Left kidney (tissue), 8 donors: ENCODE measurements at places on chromosomes 6 and 20. TPM values are rescaled to one million over a fixed set of nuclear protein-coding genes. Genes with fewer than 3 reads are reported as not detected.

DNA sequence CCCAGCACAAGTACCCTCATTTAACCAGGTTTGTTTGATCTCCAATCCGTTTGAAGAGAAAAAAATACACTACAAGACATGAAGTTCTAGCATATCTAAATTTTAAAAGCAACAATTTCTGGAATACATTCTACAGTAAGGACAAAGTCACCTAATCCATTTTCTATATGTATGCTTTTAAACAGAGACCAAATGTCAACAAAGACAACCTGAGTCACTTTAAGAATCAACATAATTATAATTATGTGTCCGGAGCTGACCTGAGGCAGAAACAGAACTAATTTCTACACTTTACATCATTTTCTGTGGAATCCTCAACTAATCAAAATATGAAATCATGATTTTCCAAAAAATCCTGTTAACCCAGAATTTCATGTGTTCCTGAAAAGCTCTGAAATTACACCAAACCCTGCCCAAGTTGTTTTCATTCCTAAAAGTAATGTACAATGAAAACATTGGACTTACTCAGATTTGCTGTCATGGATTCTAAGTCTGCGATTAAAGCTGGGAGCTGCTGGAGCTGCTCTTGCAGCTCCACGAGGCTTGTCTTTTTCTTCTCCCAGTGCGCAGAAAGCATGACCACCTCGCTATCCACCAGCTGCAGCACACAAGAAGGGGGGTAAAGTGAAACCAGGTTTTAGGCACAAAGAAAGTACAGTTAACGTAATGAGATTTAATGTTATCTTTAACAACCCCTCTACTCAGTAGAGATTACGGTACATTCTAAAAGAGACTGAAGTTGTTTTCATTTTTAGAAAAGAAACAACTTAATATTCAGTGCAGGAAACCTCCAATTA is 35.8 kb downstream of the DTNBP1 start:
- DNase-seq: no peak

- no peak for DNase-seq
Observed at GRCh38 chr20:35517125-35517524, 12.3 kb downstream of the C20orf173 start.

DNA sequence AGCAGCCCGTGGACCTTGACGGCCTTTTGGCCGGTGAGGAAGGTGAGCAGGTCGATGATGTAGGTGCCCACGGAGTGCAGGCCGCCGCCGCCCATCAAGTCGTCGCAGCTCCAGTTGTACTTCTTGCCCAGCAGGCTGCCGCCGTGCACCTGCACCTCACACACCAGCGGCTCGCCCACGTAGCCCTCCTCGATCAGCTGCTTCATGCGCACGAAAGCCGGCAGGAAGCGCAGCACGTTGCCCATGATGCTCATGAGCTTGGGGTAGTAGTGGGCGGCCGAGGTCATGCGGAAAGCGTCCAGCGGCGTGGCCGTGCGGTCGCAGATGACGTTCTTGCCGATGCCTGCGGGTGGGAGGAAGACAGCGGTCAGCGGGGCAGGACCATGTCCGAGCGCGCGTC is 37.0 kb upstream of the TBC1D7 start:
- DNase-seq: no peak

GRCh38 chr6:91694016-91694654 is 1107.3 kb upstream of the MAP3K7 start:
- DNase-seq: no peak

DNA sequence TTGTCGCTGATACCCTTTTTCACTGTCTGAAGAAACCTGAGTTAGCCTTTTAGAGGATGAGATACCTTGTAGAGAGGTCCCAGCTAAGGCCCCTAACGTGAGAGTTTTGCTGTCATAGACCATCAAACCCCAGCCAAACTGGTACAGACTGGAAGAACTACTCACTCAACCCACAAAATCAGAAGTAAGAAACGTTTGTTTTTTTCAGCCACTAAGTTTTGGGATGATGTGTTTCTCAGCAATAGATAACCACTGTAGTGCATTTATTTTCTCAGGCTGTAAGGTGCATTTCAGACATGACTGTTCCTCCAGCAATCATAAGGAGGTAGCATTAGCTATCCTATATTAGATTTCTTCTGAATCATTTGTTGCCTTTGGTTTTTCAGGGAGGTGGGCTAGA is 407.3 kb upstream of the FLRT3 start:
- DNase-seq: no peak

DNA sequence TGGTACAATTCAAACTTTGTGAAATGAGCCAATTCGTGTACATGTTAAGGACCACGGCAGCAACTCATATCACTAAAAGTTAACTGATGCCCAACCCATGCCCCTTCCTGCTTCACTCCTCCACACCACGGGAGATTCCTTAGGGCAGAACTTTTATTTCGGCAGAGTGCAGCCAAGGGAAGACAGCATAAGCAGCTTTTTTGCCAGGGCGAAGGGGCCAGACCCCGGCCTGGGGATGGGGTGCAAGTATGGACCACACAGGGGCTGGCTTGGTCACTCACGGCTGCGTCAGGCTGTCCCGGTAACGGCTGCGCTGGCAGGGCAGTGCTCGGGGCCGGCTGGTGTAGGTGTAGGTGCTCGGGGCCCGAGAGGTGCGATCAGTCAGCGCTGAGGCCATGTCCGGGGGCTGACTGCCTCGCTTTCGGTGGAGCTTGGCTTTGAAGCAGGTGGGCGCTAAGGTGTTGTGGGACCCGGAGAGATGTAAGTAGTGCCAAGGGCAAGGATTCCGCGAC is 792 bp downstream of the RSPH3 start:
- DNase-seq: peak; percentile 20

- no peak for DNase-seq
Observed at GRCh38 chr20:13202565-13202964, 18.5 kb upstream of the ISM1 start.

DNA sequence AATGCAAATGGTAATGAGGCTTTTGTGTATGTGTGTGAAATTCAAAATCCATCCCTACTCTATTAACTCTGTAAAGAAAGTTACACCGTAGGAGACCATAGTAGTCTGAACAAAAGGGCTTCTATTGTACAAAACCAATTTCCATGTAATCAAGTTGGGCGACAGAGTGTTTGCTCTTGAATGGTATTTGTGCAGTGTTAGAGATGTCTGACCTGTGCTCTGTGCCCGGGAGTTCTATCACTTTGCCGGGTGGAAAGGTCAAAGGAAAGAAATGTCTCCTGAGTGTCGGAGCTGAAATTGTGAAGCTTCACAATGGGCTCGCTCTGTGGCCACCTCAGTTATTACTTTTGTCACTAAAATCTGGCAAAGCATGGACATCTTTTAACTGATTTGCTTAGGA is 312.0 kb downstream of the SAMD5 start:
- no peak for DNase-seq

DNA sequence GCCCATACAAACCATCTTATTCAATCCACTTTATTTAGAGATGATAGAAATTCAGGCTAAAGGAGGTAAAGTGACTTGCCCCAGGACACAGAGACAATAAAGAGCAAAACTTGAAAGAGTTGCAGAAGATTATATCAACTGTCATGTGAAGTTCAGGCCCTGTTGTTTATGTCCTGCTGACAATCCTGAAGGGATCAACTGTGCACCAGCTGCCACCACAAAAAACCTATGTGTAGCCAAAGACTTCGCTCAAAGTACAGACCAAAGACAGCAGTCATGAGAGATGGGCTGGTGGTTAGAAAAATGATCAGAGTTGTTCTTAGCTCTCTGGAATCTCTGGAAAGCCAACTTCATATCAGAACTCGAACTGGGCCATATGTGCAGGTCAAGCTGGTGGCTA is 16.0 kb upstream of the CITED2 start:
- no peak for DNase-seq

- DNase-seq: no peak
Observed at GRCh38 chr20:3093861-3094361, 9.4 kb upstream of the AVP start.

DNA sequence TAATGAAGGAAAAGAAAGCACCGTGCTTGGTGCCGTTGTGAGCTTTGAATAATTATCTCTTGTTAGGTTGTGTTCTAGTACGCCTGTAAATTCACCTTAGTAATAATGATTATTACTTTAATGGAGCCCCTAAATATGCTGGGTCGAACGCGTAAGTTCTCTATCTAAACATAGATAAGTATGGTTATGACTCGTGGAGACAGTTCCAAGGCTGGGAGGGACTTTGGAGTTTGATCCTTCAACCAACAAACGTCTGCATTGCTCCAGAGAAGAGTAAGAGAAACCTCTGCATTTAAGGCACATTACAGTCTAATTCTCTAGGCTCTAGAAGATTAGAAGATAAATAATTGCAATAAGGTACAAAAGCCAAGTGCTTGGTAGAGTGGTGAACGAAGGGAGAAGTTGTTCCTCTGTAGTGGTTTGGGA is 514 bp downstream of the ACOT13 start:
- peak; percentile 35 for DNase-seq

DNA sequence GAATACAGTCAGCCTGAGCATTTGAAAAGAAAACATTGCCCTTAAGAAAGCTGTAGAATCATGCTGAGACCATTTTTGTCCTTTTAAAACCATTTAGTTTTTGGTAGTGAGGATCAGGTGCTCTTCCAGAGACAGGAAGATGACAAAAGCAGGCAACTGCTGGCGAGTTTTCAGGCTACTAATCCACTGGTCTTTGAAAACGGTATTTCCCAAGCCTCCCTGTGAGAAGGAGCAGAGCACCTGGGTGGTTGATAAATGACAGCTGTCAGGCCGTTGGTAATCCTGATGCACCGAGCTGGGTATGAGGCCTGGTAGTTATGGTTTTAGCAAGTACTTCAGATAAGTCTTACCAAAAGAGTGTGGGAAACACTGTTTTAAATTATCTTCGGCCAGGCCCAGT is 10.1 kb upstream of the SEC63 start:
- DNase-seq: no peak

DNA sequence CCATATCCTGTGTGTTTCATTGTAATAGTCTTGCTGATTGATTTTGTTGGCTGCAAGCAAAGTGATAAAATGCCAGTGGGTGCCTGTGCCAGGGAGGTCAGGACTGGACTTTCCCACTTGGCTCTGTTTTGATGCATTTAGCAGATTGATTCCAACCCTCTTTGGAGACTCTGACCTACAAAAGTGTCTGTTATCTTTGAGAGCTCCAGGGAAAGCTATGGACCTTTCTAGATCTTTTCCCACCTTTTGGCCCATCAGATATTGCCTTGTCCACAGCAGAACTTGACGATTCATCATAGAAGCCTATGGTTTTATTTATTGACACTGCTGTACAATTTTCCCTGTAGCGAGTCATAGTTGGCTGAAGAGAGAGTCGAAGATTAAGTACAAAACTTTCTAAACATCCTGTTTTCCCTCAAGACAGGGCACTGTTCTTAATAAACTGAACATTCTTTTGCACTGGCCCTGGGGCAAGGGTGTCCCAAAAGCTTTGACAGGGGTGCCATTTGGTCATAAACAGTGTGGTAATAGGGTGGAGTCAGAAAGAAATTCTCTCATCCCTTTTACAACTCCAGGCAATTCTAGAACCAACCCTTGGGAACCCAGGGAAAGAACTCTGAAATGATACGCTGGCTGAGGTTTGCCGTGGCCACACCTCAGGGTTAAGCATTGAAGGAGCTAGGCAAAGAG is 53.7 kb downstream of the E2F3 start:
- DNase-seq: no peak

- no peak for DNase-seq
Observed at GRCh38 chr6:134491477-134491876, 173.6 kb upstream of the SGK1 start.

GRCh38 chr6:2802521-2803060 is 37.4 kb downstream of the WRNIP1 start:
- no peak for DNase-seq

GRCh38 chr6:151007076-151007475 is 141.6 kb downstream of the MTHFD1L start:
- no peak for DNase-seq

DNA sequence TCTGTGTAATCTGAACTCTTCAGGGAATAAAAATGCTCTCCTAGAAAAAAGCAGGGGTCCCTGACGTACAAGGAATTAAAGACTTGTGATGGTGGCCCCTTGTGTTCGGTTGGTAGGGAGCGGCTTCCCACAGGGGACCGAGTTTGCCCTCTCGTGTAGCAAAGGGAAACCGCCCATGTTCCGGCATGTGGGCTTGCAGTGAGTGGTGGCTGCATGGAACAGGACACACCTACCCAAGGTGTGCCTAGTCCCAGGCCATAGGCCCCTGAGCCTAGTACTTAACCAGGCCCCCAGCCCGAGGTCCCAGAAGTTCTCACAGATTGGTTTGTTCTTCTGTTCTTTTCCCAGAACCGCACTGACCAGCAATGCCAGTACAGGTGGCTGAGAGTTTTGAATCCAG is 15.5 kb downstream of the MYBL2 start:
- DNase-seq: no peak

- DNase-seq: no peak
Observed at GRCh38 chr20:60073504-60073903, 115.3 kb downstream of the CDH26 start.

GRCh38 chr6:104459543-104459942 is 400.2 kb downstream of the HACE1 start:
- no peak for DNase-seq

DNA sequence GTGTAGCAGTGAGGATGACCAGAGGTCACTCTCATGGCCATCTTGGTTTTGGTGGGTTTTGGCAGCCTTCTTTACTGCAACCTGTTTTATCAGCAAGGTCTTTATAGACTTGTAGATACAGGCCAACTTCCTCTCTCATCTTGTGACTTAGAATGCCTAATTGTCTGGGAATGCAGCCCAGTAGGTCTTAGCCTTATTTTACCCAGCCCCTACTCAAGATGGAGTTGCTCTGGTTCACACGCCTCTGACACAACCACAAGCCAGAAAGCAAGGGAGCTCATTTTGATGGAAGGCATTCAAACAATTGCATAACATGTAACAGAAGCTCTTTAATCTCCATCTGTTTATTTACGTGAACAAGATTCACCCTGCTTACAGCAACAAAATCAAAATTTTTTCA is 492.0 kb upstream of the SULF2 start:
- DNase-seq: no peak

DNA sequence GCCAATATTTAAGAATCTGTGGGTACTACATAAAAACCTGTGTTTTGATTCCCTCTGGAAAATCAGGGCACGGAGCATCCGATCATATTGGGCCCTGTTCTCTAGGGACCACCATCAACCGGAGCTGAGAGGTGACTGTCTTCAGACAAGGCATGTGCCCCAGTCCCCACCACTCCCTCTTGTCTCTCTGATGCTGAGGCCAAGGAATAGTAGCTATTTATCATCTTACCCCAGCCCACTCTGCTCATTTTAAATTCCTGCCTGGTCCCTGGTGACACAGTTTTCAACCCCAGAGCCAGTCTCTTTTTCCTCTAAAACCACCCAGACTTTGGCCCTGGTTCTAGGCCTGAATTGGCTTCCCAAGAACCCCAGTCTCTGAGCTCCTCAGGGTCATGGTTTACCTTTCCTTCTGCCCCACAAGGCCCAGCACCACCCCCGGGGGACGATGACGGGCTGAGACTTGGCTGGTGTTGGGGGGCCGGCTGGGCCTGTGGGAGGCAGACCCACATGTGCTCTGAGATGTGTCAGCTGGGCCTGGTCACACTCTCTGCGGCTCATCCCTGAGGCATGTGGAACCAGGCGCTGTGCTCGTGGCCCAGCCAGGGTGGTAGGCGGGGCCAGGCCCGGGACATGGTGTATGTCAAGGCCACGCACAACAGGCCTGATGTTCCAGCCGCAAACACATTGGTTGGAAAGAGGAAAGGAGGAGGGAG is 114.4 kb downstream of the CEBPB start:
- no peak for DNase-seq

- DNase-seq: no peak
Observed at GRCh38 chr6:152418551-152418950, 218.6 kb downstream of the SYNE1 start.

AURKA gene
- polyA plus RNA-seq: 22.2 TPM

ITCH gene
- polyA plus RNA-seq: 58.8 TPM

SPATA25 gene
- 6.0 TPM for polyA plus RNA-seq

TRIM10 gene
- polyA plus RNA-seq: 0.27 TPM

ARMH2 gene
- polyA plus RNA-seq: not detected

PLN gene
- polyA plus RNA-seq: 4.8 TPM

KCNB1 gene
- polyA plus RNA-seq: 0.85 TPM

PAK5 gene
- 0.63 TPM for polyA plus RNA-seq
